ENCODE measurements at places on chromosomes 5 and 9.
A peak's percentile ranks its signal among the peaks of the same experiment; 100 is the strongest.

DNA sequence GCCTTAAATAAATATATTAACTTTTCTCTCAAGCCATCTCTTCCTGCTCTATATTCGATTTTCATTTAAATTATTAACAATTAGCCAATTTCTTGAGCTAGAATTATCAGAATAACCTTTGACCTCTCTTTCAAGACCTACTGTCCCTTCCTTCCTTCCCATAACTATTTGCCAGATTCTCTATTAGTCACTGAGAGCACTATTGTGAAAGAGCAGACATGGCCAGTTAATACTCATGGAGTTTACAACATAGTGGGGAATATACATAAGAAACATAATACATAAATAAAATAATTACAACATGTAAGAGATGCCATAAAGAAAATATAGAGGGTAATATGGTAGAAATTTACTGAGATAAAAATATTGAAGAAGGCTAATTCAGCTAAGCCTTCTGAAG lies 72.1 kb upstream of the CHD1 start:
- no peak for DNase-seq

- no peak for DNase-seq
These were observed 288.1 kb downstream of the NR3C1 start for GRCh38 chr5:143115381-143115780.

- no peak for DNase-seq
These were observed 202.7 kb downstream of the ATP10B start for GRCh38 chr5:160649304-160649703.

DNA sequence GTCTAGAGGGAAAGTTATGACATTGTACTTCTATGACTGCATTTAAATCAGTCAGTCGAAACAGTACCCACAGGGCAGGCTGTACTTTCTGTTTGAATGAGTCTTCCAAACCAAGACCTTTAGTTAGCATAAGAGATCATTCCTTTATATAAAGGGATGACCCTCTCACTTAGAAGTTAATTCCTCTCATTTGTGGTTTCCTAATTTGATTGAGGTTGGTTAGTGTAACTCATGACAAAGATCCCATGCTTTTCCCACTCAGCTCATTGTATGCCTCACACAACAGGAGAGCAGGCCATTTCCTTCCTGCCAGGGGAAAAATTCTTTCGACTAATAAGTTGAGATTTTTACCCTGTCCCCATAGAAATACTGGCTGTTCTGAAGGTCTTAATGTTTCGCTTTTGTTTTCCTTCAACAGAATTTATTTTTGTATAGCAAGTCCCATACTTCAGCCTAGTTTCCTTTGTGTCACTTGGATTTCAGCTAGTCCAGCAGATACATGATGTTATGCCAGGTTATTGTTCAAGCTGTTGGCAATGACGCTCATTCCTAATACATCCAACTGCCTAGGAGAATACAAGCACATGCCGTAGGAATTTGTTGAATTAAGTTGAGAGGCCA lies 500.7 kb downstream of the SPATA31D1 start:
- no peak for DNase-seq

- no peak for DNase-seq
These were observed 2205.1 kb upstream of the C9orf72 start for GRCh38 chr9:29778281-29778849.

- no peak for DNase-seq
These were observed 80.4 kb downstream of the LHFPL2 start for GRCh38 chr5:78568212-78568611.

DNA sequence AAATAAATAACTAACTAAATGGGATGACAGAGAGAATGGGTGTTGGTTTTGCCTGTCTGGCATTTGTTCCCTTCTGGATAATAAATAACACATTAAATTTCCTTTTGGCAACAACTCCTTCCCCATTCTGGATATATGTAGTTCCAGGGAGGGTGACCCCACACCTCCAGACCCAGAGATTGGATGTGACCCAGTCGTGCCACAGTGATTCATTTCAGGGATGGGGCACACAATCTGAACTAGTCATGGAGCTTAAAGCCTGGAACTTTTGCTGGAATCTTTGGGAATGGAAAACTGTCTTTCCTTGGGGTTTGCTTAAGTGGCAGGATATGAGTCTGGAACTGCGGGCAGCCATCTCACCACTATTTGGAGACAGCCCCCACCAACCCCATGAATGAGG lies 11.3 kb downstream of the KLF9 start:
- DNase-seq = no peak

DNA sequence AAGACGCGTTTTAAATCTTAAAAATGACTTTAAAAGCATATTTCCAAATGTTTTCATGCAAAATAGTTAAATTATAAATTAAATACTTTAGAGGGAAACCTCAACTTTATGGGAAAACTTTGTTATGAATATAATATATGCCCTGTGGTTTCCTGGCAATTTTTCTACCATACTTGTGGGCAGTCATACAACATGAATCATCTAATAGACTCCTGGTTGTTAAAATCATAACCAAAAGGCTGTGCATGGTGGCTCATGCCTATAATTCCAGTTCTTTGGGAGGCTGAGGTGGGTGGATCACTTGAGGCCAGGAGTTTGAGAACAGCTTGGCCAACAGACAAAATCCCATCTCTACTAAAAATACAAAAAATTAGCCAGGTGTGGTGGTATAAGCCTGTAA lies 18.2 kb downstream of the ATP10B start:
- no peak for DNase-seq

DNA sequence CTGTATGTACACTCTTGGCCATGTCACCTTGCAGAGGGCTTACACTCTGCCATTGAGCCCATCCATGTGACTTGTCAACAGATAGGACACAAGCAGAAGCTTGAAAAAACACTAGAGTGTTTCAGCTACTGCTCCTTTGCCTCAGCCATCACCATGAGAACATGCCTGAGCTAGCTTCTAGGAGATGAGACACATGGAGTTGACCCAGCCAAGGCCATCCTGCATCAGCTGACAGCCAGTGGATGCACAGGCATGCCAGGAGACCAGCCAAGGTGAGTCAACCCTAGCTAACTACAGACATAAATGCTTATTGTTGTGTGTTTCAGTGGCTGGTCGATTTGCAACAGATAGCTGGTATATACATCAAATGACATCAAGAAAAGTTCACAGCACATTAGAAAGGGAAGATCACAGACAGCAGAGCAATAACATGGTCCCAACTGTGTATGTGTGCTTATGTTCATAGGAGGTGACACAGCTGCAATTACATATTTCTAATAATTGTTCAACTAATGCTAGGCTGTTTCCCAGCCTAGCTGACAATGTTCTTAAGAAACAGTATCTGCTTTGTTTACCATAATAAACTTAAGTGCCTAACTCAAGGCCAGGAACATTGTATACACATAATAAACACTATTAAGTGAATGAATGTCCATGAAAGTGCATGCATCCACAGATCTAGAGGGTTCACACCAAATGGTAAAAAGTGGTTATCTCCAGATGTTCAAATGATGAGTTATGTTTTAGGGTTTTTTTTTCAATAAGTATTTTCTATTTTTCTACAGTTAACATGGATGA lies 105.7 kb downstream of the SPOCK1 start:
- no peak for DNase-seq

GRCh38 chr5:67206929-67207328 lies 10.3 kb upstream of the CD180 start:
- DNase-seq = peak; percentile 89

DNA sequence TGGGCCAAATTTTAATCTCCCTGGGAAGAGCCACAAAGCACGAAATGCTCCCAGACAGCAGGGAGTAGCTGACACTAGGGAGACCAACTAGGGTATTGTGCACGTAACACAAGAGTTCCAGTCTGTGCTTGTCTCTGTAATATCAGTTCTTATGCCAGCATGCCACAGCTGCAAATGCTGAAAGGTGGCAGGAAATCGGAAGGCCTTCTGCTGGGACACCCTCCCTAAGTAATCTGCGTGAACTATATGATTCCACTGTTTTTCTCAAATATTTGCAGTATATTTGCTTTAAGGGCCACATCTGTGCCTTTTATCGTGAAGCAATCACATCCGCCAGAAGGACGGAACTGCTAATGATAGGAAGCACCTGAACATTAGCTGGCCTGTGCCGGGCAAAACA lies 12.6 kb downstream of the VLDLR start:
- DNase-seq = no peak

- DNase-seq = peak; percentile 39
These were observed 70.8 kb upstream of the LPCAT1 start for GRCh38 chr5:1594357-1595106.

DNA sequence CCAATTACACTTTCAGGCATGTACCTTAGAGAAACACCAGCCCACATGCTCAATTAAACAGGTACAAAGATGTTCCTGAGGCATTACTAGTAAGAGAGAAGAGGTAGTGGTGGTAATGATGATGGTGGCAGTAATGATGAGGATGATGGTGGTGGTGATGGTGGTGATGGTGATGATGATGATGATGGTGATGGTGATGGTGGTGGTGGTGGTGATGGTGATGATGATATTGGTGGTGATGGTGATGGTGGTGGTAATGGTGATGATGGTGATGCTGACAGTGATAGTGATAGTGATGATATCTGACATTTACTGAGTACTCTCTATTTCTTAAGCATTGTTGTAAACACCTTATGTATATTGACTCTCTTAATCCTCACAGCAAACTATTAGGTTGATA lies 318.4 kb downstream of the NSG2 start:
- no peak for DNase-seq

GRCh38 chr5:169139480-169140050 lies 161.4 kb downstream of the SLIT3 start:
- no peak for DNase-seq

- no peak for DNase-seq
These were observed 400.0 kb upstream of the PDE4D start for GRCh38 chr5:60293518-60293917.

All from activated T-helper 1 cell treated with anti-CD3 and anti-CD28 coated beads, Interleukin-12 subunit alpha, Interleukin-12 subunit beta, Interleukin-2, Interleukin-4 antibody, amounts not matched to agents 30 ng/mL and 10 ng/mL and 1 ng/mL, durations not matched to agents 14 hours and 24 hours and 36 hours (primary cell).